T-helper 1 cell (primary cell): ENCODE measurements at places on chromosomes 7 and 10.

GRCh38 chr10:59127991-59128390 lies 48.5 kb upstream of the PHYHIPL start:
- no peak for DNase-seq

DNA sequence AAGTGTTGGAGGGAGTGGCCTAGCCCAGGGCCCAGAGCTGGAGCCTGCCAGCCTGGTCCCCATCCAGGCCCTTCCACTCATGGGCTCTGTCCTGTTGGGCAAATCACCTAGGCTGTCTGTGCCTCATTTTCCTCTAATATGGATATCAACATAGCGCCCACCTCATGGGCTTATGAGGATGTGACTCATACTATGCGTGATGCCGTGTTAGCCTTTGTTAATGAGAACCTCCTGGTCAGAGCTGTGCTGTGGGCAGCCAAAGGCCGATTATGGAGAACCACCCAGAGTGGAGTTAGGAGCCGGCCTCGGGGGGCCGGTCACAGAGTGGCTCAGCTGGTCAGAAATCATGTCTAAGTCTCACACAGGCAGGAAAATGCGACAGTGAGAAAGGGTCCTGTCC lies 306.4 kb downstream of the PAXIP1 start:
- no peak for DNase-seq

DNA sequence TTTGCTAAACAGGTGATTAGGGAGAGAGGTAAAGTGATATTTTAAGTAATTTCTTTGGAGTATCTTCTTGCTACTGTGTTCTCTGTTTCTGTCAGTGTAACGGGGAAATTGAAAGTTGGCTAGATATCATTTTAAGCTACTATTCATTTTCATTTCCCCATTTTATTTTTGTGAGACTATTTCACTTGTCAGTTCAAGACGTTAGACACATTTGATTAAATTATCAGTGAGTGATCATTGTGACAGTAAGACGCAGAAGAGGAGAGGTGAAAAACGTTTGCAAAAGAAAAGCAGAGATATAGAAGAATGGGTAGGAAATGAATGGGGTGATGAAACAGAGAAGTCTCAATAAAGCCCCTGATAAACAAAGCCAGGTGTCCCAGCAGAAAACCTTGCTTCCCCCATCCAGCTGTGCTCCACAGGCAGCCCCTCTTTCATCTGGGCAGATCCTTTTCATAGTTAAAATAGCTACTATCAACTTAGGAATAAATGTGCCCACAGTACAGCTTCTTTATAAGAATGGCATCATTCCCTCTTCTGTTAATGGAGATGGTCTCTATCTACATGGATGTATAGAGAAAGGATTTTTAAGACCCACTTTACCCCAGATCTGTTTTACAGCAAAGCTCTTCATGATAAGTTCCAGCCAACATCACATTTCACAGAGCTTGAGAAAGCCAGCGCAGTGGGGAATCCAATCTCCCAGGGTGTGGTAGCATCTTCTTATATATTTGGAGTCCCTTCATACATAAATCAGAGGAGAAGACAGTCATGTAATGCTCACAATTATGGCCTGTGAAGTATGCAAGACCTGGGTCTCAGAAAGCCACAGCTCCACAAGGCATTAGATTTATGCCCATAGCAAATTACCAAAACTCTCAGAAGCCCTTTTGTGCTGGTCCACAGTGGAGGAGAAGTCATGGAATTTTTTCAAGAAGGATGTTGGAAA lies 138.1 kb upstream of the ITGB1 start:
- no peak for DNase-seq

DNA sequence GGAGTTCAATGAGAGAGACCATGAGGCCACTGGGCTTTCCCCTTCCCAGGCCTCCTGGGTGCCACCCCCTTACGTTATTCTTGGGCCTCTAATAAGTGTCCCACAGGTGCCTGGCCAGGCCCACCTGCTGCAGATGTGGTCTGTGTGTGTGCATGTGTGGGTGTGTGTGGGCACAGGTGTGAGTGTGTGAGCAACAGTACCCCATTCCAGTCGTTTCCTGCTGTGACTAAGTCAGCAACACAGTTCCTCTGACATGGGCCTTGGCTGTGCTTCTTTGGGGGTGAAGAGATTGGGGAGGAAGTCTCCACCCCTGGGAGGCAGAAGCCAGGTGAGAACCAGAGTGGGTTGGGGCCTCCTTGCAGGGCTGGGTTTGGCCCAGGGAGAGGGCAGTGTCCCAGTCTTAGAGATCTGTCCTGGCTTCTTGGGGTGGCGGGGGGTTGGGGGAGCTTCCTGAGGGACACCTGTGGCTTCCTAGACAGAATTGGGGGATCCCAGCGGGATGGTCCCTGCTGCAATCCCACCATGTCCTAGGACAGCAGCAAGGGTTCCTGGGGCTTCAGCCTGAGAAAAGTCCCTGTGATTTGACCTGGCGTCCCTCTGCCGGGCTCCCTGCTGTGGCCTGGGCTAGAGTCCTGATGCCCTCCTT lies 4.1 kb upstream of the PILRB start:
- no peak for DNase-seq

- no peak for DNase-seq
Measured at GRCh38 chr7:83806538-83806937, 157.6 kb upstream of the SEMA3E start.

DNA sequence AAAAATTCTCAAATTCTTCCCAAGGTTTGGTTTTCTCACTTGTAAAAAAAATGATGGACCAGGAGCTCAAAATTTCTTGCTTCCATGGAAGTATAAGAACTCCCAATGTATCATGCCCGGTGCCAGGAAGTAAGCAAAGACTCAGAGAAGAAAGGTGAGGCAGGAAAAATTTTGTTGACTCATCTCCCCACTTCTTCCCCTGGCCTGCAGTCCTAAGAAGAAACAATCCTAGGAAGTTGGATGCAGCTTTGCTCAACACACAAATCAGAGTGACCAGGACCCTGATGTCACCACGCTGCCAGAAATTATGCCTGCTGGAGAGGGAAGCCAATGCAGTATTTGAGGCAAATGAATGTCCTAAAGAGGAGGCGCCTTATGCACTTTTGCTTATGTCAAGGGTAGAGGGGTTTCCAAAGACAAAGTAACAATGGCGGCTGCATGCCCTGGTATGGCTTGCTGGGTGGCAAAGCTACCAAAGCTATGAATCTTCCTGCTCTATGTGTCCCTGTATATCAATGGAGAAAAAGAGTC lies 163.6 kb downstream of the NEURL1 start:
- DNase-seq: no peak

DNA sequence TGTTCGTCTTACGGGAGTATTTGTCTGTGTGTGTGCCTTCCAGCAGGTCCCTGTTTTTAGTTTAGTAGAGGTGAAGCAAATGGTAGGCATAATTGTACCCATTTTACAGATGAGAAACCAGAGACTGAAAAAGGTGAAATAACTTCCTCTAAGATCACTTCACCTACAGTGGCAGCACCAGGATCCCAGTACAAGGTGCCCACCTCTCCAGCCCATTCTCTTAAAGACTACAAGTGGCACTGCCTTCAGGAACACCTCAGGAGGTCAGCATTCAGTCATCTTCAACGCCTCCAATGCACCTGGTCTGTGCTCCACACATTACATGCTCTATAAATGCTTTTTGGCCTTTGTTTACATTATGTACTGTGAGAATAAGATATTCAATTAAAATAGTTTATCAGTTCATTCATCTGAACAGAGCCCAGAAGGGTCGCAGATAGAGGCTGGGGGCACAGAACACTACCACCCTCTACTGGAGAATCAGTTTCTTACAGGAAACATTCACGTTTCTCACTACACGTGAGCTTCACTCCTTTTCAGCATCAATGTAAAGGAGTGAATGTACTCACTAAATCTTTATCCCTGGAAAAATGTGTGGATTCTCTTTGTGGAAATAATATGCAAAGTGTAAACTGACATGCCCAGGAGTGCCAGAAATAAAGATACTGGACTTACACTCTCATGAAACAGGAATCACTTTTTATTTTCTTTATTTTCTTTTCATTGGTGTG lies 45.5 kb upstream of the ABLIM1 start:
- DNase-seq: no peak

GRCh38 chr7:155316427-155317113 lies 18.9 kb downstream of the INSIG1 start:
- no peak for DNase-seq

DNA sequence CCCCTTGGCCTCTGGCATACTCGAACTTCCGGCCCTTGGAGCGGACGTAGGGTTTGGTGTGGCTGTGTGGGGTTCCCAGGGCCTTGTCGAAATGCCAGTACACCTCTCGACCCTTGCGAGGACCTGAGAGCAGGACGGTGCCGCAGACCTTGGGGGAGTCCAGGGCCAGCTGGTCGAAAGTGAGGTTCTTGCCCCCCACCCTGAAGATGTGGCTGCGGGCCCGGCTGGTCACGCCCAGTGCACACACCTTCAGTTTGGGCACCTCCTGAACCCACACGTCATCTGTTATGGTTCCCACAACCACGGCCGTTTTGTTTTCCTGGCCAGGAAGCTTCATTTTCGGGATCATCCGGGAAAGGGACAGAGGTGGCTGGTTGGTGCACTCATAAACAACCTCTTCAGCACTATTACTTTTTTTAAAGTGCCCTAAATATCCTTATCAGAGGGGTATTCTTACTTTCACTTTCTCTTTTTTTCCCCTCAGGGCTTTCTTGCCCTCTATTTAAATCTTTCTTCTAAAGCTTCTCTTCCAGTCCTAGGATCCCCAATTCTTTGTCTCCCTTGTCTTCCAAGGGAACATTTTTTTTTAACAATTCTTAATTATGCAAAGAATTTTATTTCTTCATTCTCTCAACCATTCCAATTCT lies 44.9 kb upstream of the FAM3C start:
- no peak for DNase-seq

DNA sequence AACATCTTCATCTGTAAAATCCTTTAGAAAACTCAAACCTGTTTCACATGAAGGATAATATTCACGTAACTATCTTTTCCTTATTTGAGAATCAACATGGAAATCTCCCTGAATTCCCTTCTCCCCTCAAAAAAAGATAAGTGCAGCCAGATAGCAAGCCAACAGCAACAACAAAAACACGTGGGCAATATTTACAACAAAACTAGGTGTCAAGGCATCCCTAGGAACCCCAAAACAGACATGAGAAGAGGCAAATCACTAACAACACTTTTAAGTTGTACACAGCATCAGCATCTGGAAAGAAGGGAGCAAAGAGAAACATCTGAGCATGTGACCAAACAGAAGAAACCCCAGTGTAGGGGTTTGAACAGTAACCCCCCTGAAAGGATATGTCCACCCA lies 12.2 kb downstream of the ARHGAP21 start:
- no peak for DNase-seq

DNA sequence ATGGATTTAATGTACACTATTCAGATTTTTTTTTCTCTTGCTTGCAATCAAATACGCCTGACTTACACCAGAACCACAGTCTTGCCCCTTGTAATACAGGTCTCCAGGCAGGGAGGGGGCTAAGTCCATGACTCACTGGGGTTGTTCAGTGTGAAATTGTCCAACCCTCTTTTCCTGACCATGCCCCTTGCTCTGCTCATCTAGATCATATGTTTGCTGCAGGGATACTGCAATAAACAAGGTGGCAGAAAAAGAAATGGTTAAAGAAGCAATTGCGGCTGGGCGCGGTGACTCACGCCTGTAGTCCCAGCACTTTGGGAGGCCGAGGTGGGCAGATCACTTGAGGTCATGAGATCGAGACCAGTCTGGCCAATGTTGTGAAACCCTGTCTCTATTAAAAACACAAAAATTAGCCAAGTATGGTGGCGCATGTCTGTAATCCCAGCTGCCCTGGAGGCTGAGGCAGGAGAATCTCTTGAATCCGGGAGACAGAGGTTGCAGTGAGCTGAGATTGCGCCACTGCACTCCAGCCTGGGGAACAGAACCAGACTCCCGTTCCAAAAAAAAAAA lies 85.5 kb downstream of the TMEM130 start:
- DNase-seq: no peak

GRCh38 chr7:130910949-130911944 lies 177.2 kb upstream of the KLF14 start:
- DNase-seq: no peak

- no peak for DNase-seq
Measured at GRCh38 chr7:3192669-3193068, 108.4 kb upstream of the SDK1 start.

- no peak for DNase-seq
Measured at GRCh38 chr10:119896061-119896655, 3.6 kb downstream of the SEC23IP start.

DNA sequence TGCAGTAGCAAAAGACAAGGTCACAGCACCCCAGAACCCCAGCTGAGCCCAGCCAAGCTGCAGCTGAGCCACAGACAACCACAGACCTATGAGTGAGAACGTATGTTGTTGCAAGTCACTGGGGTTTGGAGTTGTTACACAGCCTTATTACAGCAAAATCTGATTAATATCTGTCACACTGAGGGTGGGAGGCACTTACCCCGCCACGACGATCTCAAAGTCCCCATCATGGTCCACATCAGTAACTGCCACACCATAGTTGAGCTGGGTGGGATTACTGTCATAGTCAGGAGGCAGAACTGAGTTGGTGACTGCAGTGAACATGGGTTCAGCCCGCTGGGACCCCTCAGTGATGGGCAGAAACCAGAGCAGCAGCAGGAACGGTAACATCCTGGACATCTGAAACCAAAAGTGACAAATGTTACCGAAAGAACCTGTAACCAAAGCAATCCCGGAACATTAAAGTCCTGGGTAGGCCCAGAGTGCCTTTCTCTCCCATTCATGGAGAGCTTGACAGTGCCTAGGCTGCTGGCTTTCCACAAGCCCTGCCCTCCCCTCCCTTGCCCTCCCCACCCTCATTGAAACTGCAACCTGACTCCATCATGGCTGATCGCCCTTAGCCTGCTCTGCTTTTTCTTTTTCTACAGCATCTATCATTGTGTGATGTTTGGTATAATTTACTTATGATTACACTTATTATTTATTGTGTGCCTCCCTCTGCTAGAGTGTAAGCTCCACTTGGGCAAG lies 19.3 kb downstream of the CRTAC1 start:
- no peak for DNase-seq

DNA sequence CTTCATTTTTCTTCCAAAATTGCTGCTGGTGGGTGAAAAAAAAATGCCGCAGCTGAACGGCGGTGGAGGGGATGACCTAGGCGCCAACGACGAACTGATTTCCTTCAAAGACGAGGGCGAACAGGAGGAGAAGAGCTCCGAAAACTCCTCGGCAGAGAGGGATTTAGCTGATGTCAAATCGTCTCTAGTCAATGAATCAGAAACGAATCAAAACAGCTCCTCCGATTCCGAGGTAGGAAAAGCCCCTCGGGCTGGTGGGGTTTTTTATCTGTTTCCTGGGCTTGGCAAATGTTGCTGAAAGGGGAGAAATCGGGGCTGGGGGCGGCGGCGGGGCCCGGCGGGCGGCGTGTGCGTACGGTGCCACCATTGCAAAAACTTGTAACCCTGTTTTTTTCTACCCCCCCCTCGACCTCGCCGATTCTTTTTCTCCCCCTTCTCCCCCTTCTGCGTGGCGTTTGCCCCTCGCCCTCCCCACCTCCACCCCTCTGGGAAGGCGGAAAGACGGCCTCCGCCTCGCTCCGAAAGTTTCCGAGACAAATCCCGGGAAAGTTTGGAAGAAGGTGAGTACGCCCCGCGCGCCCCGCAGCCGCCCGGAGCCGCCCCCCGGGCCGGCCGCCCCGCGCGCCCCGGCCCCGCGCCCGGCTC lies 789 bp downstream of the TCF7L2 start:
- no peak for DNase-seq
